ENCODE measurements at places on chromosomes 7 and 10.

DNA sequence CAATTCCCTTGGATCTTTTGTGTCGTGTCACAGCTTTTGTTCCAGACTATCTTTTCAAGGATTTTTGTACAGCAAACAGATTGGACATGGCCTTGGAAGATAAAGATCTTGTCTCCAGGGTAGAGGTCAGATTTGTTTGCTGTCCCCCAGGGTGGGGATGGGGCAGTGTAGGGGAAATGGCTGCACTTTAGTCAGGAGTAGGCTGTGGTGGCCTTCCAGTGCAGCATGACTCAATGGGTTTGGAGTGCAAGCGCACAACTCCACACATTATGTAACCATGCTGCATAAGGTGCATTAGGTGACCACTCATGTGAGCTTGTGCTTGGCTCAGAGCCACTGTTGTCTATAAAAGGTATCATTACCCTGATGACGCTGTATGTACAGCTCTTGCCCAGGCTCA, 23.9 kb upstream of the ADAMTS14 start:
- DNase-seq, result no peak

DNA sequence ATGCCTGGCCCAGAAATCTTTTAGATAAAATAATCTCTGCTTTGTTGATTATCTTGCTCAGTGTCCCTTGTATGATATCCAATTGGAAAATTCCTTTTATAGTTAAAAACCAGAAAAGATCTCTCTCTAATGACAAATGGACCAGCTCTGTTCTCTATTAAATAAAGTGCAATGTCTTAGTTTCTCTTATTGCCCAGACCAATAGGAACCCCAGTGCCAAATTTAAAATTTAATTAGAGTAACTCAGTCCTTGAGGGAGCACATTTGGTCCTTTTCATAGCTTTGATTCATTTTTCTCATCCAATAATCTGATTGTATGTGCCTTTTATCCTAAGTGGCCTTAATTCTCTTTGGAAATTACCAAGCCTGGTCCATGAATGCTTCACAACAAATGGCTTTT, 158.9 kb upstream of the FOXK1 start:
- no peak for DNase-seq

DNA sequence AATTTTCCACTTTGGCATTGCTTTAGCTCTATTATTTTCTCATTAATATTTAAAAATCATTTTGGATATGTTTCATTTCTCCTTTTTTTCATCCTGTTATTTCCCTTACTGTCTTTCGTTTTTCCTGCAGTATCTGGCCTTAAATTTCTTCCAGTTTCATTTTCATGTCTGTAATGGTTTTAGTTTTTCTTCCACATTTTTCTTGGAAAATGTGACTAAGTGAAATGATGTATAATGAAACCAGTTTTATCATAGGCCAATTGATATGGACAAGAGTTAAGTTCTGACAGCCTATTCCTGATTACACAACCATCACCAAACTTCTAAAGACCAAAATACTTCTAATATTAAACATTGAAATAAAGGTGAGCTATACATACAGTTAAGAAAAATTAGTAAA, 158.5 kb downstream of the LHFPL3 start:
- DNase-seq, result no peak

GRCh38 chr10:6347391-6347951, 144.7 kb downstream of the PFKFB3 start:
- no peak for DNase-seq

DNA sequence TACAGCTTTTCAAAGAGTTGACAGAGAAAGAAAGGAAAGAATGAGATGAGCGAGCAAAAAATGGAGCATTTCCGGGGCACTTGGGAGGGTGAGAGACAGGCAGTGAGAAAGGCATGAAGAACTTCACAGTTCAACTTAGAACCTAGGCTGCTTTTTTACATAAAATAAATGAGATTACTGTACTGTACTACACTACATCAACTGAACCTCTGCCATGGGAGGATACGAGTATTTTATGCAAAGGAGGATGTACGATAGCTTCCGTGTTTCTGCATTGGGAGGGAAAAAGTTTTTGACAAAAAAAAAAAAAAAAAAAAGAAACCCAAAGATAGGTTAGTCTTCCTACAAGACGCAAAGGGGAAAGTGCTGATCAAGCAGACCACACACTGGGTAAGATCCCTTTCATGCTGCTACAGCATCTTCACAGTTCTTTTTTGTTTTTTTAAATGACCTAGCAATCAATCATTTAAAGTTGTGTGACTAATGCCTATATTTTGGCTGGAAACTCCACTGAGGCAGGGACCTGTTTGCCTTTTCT, 88.0 kb downstream of the RAPGEF5 start:
- no peak for DNase-seq

DNA sequence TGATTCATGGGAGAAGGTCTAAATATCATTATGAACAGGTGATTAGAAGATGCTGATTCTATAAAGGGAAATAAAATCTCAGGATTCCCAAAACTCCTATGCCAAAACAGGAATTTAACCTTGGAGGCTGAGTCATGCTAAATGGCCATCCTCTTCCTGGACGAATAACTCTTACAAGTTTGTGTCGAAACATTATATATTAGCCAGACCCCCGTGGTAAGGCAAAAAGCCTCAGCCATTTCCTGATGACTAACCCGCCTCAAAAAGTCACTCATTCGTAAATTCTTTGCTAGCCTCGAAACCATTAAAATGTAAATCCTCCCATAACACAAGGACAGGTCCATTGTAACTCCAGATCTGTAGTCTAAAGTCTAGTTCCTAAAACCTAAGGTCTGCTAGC, 32.0 kb downstream of the CUL2 start:
- no peak for DNase-seq

GRCh38 chr7:151850491-151851124, 26.3 kb downstream of the PRKAG2 start:
- no peak for DNase-seq

DNA sequence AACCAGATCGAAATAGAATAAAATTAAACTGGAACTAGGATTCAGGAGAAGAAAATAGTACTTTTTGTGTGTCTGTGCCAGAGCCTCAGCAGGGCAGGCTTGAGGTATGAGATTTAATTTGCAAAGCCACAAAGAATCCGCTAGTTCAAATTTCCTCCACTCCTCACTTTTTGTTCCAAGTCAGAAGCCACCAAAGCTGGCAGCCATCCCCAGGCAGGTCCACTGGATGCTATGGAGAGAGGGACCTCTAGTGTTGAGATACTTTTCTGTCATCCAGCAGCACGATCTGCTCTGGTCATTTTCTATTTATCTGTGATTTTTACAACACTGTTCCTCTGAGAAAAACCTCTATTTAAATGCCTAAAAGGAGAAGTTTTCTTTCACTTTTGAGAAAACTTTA, 147.9 kb upstream of the FRMD4A start:
- no peak for DNase-seq

- peak; percentile 66 for DNase-seq
These were observed 378.8 kb upstream of the ETV1 start for GRCh38 chr7:14368285-14368684.

DNA sequence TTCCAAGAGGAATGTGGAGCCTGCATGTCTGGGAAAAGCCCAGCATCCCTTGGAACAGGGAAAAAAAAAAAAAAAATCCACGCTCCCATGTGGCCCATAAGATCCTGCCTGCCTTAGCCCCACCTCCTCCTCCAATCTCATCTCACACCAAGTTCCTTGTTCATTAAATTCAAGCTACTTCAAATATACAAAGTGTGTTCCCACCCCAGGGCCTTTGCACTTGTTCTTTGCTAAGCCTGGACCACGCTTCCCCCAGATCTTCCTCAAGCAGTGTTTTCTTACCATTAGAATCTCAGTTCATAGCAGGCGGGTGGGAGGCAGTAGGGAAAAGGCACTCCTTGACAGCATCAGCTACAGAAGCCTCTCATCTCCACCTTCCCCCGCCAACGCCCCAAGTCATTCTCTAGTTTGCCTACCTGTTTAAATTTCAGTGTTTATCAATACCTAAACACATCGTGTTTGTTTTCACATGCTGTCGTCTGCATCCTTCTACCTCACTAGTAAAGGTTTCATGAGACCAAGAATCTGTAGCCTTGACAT, 262.8 kb downstream of the FGFR2 start:
- DNase-seq, result no peak

- no peak for DNase-seq
These were observed 54.9 kb upstream of the SDK1 start for GRCh38 chr7:3246127-3246526.

DNA sequence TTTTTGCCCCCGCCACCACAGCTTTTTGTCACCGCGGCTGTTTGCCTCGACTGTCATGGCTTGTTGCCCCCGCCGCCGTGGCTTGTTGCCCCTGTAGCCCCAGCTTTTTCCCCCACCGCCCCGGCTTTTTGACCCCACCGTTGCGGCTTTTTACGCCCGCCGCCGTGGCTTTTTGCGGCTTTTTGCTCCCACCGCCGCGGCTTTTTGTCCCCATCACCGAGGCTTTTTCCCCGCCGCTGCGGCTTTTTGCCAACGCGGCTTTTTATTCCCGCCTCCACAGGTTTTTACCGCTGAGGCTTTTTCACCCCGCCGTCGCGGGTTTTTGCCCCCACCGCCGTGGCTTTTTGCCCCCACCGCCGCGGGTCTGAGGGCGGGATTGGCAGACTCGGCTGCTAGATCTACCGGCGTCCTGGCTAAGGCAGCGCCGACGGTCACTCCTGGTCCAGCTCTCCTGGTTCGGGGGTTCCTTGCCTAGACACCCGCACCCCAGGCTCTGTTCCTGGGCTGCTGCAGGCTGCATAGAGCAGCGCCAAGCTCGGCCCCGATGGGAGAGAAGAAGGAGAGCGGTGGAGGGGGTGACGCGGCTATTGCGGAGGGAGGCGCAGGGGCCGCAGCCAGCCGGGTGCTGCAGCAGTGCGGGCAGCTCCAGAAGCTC, 637.7 kb downstream of the ZNF716 start:
- no peak for DNase-seq

GRCh38 chr10:70085975-70086613, 33.4 kb downstream of the MACROH2A2 start:
- no peak for DNase-seq

DNA sequence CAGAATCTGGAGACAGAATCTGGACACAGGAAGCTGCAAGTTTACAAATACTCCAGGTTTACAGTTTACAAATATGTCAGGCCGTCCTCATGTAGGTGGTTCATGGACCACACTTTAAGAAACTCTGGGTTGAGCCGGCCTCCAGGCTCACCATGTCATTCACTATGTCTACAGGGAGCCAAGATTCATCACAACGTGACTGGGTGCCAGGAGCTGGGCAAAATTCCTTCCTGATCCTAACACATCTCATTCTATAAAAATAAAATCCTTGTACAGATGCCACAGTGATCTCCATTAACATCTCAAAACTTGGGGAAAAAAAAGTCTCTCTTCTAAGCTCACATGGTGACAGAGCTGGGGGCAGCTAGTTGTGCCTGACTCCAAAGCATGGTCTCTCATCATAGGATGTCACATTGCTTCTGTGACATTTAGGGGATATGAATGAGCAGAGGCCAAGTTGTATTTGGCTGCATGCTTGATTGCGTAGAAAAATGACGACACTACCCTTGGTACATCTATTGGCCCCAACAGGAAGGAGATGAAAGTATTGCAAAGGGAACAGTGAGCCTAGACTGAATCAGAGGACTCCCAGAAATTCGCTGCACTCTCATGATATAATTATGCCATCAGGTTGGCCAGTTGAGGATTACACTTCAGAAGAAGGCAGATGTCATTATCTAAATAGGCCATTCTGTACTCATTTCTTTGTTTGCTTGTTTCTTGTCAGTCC, 35.9 kb downstream of the MTURN start:
- DNase-seq, result no peak

DNA sequence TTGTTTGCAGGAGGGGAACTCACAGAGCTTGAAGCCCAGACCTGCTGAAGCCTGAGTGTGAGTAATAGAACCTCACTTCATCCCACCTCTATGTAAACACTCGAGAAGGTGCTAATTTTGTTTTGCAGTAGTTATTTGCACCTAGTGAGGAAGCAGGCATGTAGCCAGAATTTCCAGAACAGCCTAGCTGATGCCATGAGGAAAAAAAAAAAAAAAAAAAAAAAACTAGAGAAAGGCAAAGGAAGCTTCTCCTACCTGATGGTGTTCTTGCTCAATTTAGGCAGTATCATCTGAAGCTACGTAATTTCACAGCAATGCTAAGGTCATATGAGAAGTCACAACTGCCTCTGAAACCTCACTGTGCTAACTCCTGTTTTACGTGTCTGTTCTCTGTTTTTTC, 13.6 kb upstream of the GPR37 start:
- no peak for DNase-seq

DNA sequence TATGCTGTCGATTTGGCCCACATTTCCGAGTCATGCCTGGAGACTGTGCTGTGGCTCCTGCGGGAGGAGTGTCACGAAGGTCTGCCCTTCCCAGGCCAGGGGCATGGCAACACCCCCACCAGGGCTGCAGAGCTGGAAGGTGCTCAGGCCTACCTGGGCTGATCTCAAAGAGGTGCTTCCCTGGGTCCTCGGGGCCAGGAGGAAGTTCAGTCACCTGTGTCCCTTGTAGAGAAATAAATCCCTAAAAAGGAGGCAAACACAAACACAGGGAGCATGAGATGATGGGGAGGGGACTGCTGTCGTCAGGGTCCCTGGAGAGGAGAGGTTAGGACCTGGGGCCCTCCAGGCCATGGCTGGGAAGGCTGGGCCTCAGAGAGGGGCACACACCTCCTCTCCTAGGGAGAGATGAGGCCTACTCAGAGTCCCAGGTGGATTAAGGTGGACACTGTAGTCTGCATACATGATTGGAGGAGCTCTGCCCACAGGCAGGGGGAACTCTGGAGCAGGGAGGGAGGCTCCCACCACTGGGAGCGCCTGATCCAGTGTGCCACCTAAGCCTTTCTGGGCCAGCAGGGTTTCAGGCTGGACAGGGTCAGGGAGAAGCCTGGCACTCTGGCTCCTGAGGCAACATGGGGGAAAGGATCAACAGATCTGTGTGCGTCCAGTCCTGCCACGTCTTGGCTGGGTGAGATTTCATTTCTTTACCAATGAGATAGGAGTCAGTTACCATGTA, 49.4 kb downstream of the ARHGAP22 start:
- no peak for DNase-seq

- no peak for DNase-seq
These were observed 25.6 kb downstream of the TAS2R41 start for GRCh38 chr7:143503261-143503660.

GRCh38 chr7:67875558-67875957, 878.9 kb downstream of the TYW1 start:
- DNase-seq, result no peak

- DNase-seq, result peak; percentile 51
These were observed 175.3 kb downstream of the MDFIC start for GRCh38 chr7:115097175-115097671.

DNA sequence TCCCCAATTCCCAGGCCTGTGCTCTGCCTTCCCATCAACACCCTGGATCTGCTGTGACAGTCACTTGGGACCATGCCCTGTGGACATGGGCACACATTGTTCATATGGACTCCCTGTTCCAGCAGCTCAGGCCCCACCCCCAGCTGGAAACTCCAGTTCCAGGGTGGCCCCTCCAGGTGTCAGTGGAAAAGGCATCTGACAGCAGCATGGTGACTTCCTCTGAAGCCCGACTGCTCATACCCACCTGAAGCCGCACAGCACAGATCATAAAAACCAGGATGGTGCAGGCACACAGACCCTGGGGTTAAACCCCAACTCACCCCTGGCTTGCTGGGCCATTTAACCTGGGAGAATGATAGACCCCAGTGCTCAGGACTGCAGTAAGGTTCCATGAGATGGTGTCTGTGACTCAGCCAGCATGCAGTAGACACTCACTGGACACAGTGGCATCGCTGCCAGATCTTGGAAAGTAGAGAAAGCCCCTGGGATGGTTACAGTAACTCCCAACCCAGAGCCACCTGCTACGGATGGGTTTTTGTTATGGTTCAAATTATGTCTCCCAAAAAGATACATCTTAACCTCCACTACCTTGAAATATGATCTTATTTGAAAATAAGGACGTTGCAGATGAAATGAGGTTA, 72.6 kb upstream of the NANOS1 start:
- no peak for DNase-seq

- no peak for DNase-seq
These were observed 25.3 kb downstream of the VWDE start for GRCh38 chr7:12378389-12378788.
